ENCODE measurements at places on chromosomes 13 and 19.

GRCh38 chr19:55041244-55041626 lies 3.2 kb upstream of the GP6 start:
- no peak for DNase-seq

GRCh38 chr13:39536906-39537305 lies 66.1 kb downstream of the LHFPL6 start:
- DNase-seq = no peak

DNA sequence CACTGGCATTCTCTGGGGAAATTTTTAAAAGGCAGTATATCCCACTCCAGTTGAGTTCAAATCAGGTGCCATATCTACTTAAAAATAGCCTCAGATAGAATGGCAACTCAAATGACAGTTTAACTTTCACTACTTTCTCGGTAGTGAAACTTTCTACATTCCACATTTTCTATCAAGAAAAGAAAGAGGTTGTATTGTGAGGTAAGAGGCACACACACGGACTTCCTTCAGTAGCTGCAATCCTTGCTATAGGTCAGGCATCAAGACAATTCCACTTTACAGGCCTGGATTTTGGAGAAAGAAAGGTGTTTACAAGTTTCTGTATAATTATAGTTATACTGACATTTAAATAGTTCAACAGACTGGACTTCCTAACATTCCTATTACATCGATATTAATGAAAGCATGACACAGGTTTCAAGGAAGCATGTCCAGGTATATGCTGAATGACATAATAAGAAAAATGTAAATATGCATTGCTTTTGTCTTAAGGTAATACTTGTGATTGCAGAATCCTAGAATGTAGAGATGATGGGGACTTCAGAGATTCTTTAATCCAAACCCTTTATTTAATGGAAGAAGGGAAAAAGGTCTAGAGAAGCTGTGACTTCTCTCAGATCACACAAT lies 5.2 kb downstream of the STARD13 start:
- no peak for DNase-seq

GRCh38 chr13:85431720-85432119 lies 367.5 kb downstream of the SLITRK6 start:
- no peak for DNase-seq

- no peak for DNase-seq
These were observed at the start of gene CBARP for GRCh38 chr19:1237754-1238368. TSS of gene CBARP (minus strand) at chr19:1238005. CDS start at chr19:1236100, 1,905 bp downstream.

DNA sequence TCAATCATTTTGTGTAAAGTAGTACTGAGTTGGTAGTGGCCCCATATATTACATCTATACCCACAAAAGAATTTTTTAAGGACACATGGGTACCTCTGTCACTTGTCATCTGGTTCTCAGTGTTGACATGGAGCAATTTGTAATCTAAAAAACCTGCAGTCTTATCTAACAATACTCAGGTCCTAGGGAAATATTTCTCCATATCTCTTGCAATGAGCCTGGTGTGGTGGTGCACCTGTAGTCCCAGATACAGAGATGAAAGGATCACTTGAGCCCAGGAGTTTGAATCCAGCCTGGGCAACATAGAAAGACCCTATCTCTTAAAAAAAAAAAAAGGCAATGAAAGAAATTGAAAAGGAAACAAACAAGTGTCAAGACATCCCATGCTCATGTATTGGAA lies 70.7 kb upstream of the ZNF30 start:
- DNase-seq = no peak

DNA sequence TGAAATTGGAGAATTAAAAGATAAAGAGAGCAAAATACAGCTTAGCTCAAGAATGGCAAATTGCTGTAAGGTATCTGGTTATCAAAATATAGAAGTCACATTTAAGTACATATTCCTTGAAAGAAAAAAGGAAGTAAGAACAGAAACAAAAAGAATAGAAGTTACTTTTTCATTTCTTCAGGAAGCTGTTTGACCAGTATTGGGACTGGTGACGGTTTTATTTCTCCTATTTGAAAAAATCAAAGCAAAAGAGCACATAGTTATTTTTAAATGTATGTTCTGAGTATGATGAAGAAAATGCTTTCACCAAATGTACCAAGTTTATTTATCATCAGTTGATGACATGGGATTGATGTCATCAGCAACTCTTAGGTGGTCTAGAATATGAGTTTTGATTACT lies 83.1 kb upstream of the OXGR1 start:
- no peak for DNase-seq

DNA sequence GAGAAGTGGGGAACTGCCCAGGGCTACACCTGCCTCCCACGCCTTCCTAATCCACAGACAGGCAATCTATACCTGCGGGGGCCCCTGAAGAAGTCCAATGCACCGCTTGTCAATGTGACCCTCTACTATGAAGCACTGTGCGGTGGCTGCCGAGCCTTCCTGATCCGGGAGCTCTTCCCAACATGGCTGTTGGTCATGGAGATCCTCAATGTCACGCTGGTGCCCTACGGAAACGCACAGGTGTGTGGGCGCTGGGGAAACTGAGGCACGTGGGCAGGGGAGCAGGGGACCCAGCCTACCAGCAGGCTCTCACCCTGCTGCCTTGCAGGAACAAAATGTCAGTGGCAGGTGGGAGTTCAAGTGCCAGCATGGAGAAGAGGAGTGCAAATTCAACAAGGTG lies 1.4 kb downstream of the IFI30 start:
- no peak for DNase-seq

- no peak for DNase-seq
These were observed 260.0 kb downstream of the NDFIP2 start for GRCh38 chr13:79740991-79741390.

Measured in bone marrow (tissue), 2 donors.